ENCODE measurements at places on chromosomes 1 and 21.

- DNase-seq = peak; percentile 51
Observed at GRCh38 chr1:192550922-192551534, 24.5 kb upstream of the RGS1 start.

DNA sequence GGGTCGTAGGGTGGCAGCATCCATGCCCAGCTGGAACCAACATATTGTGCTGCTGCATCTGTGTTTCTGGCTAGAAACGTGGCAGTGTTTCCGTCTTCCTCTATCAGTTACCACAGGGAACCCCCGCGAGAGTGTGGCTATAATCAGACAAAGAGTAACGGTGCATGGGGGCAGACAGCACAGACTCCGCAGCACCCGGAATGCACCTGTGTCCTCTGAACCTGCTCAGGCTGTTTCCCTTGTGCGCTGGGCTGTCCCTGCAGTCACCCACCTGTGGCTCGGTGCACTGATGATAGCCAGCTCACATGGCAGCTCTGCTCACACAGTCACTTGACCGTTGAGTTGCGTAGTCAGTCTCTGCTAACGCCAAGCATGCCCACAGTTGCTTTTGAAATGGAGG lies 11.4 kb upstream of the PCBP3 start:
- no peak for DNase-seq

DNA sequence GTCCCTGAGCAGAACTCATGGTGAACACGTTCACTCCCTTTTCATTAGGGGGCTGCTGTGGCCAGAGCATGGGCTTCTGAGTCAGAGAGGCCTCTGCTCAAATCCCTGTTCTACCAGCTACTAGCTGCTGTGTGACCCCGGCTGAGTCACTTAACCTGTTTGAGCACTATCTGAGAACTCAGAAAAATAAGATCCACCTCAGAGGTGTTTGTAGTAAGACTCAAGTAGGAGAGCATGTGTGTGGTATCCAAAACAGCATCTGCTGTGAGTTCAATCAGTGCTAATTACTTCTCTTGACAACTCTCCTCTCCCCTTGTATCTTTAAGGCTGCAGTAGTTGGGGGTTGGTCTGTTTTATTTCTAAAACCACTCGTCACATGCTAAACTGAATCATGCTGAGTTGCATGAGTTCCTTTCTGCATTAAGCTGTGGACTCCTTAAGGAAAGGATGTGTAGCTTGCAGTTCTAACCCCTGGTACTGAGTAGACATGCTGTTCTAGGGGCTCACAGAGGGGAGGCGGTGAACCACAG lies 39.7 kb upstream of the JUN start:
- peak; percentile 68 for DNase-seq

- DNase-seq = peak; percentile 82
Observed at GRCh38 chr1:165898837-165899236, 71.4 kb downstream of the UCK2 start.

GRCh38 chr1:232416026-232416568 lies 213.8 kb downstream of the SIPA1L2 start:
- no peak for DNase-seq
